ENCODE measurements at places on chromosomes 5 and 9. TPM values are rescaled to one million over a fixed set of nuclear protein-coding genes. Genes with fewer than 3 reads are reported as not detected.

Gene IL9
- total RNA-seq = not detected

DNA sequence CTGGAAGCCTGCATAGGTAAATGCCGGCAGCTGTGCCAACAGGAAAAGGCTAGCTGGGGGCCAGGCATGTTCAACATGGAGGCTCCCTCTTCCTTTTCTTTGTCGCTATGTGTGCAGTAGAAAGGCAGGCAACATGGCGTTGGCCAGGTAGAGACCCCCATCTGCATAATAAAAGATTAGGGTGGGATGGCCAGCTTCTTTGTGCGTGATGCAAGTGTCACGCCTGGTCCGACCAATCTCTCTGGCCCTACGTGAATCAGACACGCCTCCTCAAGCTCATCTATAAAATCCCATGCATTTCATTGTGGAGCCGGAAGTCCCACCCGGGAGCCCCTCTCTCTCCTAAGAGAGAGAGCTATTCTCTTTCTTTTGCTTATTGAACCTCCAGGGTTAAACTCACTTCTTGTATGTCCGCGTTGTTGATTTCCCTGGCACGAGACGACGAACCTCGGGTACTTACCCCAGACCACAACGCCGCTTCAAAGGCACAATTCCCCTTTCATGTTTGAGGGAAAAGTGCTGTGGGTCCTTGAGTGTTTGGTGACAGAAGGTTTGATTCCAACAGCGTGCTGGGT lies 25.0 kb upstream of the C5orf47 start:
- no peak for DNase-seq

DNA sequence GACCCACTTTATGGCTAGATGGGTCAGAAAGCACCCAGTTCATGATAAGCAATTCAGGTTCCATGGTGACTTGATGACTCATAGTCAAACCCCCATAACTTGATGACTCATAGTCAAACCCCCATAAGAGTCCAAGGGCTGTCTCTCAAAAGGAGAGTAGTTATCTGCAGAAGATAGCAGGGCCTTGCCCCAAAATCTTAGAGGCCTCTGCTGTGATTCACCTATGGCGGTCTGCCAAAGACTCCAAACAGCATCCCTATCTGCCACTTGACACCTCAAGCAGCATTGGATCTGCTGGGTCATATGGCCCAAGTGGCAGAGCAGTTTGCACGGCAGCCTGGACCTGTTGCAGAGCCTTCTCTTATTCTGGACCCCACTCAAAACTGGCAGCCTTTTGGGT lies 395.2 kb upstream of the KIF2A start:
- no peak for DNase-seq

DNA sequence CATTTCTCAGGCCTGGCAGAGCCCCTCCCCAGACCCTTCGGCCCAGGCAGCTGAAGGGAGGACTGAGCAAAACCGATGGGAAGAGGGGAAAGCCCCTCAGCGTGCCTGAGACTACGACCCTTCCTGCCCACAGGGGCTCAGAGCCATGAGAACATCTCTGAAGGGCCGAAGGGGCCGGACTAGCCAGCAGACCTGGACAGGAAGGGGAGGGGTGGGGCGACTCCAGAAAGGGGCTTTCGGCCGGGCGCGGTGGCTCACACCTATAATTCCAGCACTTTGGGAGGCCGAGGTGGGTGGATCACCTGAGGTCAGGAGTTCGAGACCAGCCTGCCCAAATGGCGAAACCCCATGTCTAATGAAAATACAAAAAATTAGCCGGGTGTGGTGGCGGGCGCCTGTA lies 85.8 kb upstream of the PHYKPL start:
- peak; percentile 34 for DNase-seq

GRCh38 chr5:38468202-38468673 lies 88.2 kb downstream of the LIFR start:
- no peak for DNase-seq

GRCh38 chr5:76841361-76841760 lies 8.5 kb upstream of the S100Z start:
- DNase-seq = no peak

- DNase-seq = no peak
Measured at GRCh38 chr5:159128070-159128541, 28.4 kb upstream of the EBF1 start.

Gene GPX8
- 34.9 TPM for total RNA-seq

DNA sequence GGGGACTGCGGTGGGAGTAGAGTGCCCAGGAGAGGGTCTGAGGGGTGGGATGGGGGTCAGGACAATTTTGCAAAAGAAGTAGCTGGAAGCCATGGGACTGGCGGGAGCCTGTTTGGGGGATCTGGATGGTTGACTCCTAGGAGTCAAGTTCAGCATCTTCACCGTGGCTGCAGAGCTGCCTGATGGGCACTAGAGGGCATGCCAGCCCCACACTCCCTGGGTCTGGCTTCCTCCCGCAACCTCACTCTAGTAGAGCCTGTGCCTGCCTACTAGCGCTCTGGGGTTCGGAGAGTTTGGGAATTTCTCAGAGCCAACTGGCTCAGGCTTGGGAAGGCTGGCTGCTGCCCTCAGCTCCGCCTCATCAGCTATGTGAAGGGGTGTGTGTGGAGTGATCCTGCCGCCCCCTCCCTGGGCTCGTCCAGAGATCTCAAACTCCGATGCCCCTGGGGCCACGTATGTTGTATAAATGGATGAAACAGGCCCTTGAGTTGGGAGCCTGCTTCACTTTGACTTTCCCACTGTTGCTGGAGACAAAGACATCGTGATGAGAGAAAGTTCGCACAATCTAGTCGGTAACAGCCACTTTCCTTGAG lies 10.8 kb downstream of the TSPAN17 start:
- DNase-seq = peak; percentile 77

Gene PDZD2
- 105 TPM for total RNA-seq

Gene OR1Q1
- not detected for total RNA-seq

Gene SLC24A2
- total RNA-seq = 0.04 TPM

GRCh38 chr5:131810510-131811249 lies 13.9 kb upstream of the FNIP1 start:
- no peak for DNase-seq

Gene C5orf58
- not detected for total RNA-seq

- no peak for DNase-seq
Measured at GRCh38 chr9:18666986-18667772, 193.2 kb downstream of the ADAMTSL1 start.
